H7 (cell line): ENCODE measurements at places on chromosomes 16 and 17. TPM values are rescaled to one million over a fixed set of nuclear protein-coding genes. Genes with fewer than 3 reads are reported as not detected.

DNA sequence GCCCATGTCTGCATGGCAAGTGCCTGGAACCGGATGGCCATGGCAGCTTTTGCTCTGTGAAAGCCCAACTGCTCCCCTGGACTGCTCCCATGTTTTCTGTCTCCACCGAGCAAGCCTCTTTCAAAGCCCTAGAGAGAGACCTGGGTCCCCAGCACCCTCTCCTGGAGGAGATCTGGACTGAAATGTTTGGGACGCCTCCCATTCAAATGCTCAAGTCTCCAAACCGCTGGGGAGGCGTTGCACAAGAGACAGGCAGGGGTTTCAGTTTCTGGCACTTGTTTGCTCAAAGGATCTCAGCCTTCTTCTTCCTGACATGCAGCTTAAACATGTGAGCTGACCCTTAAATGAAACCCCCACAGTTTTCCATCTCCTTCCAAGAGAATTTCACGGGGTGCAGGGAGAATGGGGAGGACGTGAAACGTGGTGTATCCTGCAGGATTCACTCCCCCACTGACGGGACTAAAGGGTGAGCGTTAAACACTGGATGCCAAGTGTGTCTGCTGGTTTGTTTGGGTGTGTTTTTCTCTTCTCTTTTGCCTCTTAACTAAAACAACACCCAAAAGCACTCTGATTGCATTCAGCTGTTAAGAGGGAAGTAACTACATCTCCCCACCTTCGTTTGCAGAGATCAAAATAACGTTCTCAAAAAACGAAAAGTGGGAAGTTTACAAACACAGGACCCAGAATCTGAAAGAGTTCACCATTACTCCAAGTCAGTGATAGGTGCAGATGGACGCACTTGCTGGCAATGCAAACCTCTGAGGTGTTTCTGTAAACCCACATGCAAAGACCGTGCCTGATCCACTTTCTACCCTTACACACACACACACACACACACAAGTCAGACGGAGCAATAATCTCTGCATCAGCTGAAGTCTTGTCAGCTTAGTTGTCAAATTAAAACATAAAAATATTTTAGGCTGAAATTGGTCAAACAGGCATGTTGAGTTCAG lies 256.9 kb downstream of the C16orf95 start:
- peak; percentile 75 for DNase-seq

GRCh38 chr17:80166446-80166845 lies 3.4 kb upstream of the CARD14 start:
- no peak for DNase-seq

DNA sequence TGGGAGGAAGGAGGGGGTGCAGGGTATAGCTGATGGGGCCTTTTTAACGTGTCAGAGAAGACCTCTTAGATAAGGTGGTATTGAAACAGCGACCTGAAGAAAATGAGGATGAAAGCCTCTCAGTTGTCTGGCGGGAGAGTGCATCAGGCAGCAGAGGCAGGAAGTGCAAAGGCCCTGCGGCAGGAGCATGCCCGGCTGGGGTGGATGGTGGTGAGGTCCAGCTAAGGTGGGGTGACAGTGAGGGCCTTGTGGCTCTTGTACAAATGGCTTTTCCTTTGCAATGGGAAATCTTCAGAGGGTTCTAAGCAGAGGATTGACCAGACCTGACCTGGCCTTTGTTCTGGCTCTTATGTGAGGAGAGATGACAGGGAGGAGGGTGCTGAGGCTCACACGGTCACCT lies 11.4 kb downstream of the MMP15 start:
- DNase-seq = no peak

DNA sequence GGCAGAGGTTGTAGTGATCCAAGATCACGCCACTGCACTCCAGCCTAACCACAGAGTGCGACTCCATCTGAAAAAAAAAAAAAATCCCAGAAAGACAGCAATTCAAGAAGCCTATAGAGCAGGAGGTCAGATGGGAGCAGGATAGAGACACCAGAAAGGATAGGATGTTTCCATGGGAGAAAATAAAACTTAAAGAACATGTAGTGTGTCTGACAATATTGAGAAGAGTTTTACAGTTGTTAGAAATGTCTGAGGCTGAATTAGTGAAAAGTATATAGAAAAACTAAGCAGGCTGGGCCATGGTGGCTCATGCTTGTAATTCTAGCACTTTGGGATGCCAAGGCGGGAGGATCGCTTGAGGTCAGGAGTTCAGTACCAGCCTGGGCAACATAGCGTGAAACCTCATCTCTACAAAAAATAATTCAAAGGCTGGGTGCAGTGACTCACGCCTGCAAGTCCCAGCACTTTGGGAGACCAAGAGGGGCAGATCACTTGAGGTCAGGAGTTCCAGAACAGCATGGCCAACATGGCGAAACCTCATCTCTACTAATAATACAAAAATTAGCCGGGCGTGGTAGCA lies 15.3 kb upstream of the TRIM37 start:
- DNase-seq = no peak

DNA sequence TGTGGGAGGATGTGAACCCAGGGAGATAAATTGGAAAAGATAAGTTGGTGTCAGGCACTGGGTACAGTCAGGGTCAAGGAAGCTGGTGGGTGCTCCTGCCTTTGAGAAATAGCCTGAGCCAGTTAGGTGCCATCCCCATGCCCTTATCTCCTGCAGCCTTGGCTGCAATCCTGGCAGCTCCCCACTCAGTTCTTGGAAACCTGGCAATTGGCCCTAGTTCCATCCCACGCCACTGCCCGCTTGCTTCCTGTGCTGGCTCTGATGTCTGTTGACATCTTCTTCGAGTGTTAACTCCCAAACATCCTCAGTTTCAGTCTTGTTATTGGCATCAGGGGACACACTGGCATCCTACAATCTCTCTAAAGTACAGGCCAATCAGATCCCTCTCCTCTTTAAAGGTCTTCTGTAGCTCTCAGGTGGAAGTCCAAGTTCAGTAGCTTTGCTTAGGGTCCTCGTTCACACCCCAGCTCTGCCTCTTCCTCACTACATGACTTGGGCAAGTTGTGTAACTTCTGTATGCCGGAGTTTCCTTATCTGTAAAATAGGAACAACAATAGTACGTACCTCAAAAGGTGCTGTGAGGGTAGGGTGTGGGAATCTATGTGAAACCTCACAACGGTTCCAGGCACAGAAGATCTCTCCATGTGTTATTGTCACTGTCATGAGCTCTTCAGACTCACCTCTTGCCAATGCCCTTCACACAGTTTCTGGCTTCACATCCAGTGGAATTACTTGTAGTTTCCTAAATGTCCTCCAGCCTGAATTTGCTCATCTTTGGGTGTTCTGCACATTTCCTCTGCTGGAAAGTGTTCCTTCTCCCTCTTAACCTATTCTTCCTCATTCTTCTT lies 13.5 kb upstream of the PRKAR1A start:
- no peak for DNase-seq

DNA sequence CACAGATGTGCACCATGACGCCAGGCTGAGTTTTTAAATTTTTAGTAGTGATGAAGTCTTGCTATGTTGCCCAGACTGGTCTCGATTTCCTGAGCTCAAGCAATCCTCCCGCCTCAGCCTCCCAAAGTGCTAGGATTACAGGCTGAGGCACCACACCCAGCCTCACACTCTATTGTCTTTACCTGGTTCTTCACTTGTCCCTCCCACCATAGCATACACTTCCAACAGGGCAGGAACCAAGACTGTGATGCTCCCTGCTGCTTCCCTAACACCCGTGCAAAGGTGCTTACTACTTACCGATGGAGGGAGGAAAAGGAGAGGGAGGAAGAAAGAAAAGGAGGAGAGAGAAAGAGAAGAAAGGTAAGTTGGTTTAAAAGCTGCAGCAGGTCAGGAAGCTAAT lies 41.4 kb upstream of the MEIOC start:
- no peak for DNase-seq

GRCh38 chr16:79090966-79091365 lies 509.6 kb downstream of the MAF start:
- DNase-seq = no peak

- DNase-seq = no peak
Observed at GRCh38 chr16:89351645-89352044, 134.1 kb downstream of the ZNF778 start.

- no peak for DNase-seq
Observed at GRCh38 chr17:12592941-12593340, 72.7 kb upstream of the MYOCD start.

DNA sequence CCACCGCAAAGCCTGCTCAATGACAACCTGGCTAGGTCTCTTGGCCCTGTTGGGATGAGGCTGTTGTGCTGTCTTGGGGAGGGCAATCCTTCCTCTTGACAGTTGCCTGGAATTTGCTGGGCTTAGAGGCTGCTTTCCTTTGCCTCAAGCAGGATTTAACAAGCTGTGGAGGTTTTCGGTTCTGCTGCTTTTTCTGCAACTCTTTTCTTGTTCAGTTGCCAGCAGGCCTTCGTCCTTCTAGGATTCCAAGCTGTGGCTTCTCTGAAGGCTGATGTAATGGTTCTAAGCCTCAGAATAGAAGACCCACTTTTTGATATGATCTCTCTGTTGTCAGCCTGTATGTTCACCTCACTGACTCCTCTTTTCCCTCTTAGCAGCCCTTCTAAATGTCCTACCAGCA lies 149.5 kb upstream of the HS3ST4 start:
- DNase-seq = no peak

- DNase-seq = peak; percentile 71
Observed at GRCh38 chr17:42112552-42113176, at the start of gene DHX58. Gene DHX58, minus strand, starts transcription at chr17:42112714. Its CDS starts 822 bp downstream, at chr17:42111892.

GRCh38 chr17:37385474-37385990 lies 9.7 kb downstream of the C17orf78 start:
- no peak for DNase-seq

BCO1 gene
- 0.10 and 0.63 TPM in 2 replicates for total RNA-seq

SLX4 gene
- total RNA-seq = 8.4 and 11.3 TPM in 2 replicates

PRR15L gene
- 0.10 TPM in 1 of 2 replicates, not detected in the other for total RNA-seq

KLHL10 gene
- 0.10 and 1.1 TPM in 2 replicates for total RNA-seq

SNRNP25 gene
- total RNA-seq = 39.5 and 52.9 TPM in 2 replicates

CCL8 gene
- total RNA-seq = not detected in 2 replicates
